Upper lobe of right lung (tissue), 1 donor: ENCODE measurements at places on chromosomes 2 and 18.

DNA sequence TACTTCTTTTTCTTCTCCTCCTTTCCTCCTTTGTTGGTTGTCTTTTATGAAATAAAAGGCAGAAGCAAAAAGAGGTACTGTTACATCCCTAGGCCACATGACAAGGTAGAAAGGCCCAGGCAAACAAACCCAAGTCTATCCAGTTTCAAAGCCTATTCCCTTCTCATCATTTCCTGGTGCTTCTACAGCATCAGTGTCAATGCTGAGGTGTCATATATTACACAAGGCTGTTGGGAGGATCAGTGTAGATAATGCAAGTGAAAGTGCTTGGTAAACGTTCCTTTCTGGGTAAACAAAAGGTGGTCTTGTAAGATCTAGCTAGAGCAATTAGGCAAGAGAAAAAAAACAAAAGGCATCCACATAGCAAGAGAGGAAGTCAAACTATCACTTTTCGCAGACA, 64.9 kb downstream of the EVA1A start:
- DNase-seq, result no peak

DNA sequence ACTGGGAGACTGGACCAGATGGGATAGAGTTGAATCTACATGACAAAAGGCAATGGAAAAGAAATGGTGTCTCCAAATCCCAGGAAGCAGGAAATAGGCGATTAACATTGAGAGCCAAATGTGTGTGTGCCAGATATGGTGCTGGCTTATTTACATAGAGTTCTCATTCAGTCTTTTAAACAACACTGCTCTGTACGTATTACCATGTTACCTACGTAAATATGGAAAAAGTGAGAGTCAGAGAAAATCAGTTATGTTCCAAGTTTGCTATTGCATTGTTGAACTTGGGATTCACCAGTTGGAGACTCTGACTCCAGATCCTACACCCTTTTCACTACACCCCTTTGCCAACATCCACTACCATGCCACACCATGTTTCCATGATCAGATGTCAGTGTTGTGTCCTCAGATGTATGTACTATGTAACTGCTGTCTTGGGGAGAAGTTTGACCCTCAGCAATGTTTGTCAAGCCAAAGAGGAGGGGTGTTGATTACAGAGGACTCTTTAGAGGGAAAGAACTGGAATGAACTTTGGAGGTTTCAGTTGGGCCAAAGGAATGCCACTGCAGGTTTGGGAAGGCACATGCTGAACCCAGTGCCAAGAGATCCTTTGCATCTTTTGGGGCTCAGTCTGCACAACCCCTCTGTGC, 19.6 kb upstream of the GREB1 start:
- DNase-seq, result no peak

- DNase-seq, result peak; percentile 61
Observed at GRCh38 chr18:79484661-79485621, 89.2 kb downstream of the NFATC1 start.

- no peak for DNase-seq
Observed at GRCh38 chr2:48589170-48589767, 28.4 kb upstream of the GTF2A1L start.

GRCh38 chr2:148674063-148675020, 29.8 kb downstream of the EPC2 start:
- no peak for DNase-seq

DNA sequence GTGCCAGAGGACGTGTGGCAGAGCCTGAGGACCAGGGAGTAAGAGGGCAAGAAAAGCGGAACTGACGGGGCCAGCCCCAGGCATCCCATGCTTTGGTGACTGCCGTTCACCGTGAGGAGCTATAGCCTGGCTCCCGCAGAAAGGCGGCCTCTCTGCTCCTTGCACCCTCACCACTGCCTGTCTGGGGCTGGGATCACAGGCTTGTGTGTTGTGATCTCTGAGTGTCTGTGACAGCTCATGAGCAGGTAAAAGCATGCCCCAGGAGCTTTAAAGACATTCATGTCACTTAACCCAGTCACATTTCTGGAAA, 266.8 kb upstream of the RAB6C start:
- no peak for DNase-seq

GRCh38 chr2:54465143-54465542, 9.0 kb downstream of the SPTBN1 start:
- no peak for DNase-seq

DNA sequence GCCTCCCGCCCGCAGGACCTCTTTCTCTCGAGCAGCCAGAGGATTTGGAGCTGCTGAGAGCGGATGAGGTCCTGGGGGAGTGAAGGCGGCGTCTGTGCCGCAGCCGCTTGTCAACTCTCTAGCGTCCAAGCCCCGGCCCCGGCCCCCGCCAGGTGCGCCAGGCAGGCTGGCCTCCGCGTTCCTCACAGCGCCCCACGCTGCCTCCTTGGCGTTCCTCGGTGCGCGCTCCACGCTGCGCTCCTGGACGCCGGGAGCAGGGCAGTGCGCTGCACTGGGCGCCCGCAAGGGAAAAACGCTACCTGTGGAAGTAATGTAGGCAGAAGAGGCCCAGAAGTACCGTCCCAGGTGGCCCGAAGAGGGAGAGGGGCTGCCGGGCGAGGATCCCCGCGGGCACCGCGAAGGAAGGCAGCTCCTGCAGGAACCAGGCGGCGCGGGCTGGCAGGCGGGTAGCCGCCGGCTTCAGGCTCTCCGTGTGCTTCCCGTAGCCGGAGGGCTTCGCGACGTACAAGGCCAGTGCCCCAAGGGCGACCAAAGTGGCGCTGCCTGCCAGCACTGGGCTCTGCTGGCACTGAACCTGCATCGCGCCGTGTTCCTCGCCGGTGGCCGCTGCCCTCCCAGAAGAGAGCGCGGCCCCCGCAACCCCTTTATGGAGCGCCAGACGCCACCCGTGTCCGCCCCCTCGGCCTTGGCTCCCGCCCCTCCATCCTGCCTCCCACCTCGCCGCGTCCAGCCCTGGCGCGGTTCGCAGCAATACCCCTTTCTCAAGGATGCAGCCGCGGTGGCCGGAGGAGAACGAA, at the start of gene SRD5A2:
Gene SRD5A2 (minus strand): TSS at position 618 of the 797 bp plus-strand sequence. CDS start 38 bp downstream, at position 580.
- no peak for DNase-seq

- no peak for DNase-seq
Observed at GRCh38 chr2:171995586-171995985, 4.2 kb upstream of the METAP1D start.

GRCh38 chr18:8496186-8496585, 113.1 kb upstream of the RAB12 start:
- no peak for DNase-seq

- DNase-seq, result peak; percentile 6
Observed at GRCh38 chr2:3624059-3624794, 29.3 kb downstream of the COLEC11 start.

DNA sequence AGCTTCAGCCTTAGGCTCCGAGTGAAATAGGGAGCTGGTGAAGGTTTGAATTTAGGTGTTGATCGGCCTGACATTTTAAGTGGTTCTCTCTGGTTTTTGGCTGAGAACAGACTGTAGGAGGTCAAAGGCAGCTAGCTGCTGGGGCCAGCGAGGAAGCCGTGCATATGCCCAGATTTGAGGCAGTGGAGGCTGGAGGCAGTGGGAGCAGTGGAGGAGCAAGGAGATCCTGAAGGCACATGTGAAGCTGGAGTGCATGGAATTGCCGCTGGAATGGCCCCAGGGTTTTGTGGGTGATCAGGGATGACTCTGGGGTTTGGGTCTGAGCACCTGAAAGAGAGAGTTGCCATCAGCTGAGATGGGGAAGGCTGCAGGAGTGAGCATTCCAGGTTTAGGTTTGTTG, 25.1 kb downstream of the STEAP3 start:
- DNase-seq, result no peak

- no peak for DNase-seq
Observed at GRCh38 chr2:30470426-30470825, 23.4 kb downstream of the LCLAT1 start.

DNA sequence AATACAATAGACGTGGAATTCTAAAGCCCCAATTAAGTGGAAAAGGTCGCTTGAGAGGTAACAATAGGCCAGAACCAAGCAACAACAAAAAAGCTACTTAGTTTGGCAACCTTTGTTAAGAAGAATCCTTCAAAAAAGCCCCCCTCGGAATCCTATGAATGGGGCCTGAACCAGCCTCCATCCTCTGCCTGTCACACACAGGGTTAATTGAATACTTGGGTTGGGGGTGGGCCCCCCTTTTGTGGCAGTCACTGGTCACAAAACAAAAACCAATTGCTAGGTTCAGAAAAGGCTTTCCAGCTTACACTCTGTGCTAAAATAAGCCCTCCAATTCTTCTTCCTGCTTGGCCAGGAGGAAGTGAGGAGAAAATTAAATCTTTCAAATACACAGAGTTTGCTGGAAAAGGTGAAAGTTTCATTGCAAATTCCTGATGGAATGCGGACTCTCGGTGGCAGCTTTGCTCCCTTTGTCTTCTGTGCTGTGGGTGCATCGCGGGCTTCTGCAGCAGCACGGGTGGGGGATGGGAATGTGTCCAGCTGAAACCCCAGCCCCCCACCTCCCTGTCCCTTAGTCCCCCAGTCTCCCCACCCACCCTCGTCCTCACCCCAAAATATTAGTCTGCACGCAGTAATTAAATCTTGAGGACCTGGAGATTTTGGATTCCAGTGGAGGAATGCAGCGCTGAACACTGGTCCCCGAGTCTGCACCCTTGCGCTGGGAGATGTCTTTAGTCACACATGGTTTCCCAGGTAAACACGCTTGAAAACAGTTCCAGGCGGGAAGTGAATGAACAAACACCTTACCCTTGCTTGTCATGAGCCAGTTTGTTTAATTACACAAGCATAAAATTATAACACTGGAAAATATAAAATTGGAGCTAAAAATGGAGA, 254.3 kb downstream of the SOX11 start:
- DNase-seq, result no peak

- no peak for DNase-seq
Observed at GRCh38 chr18:35508030-35508429, 10.3 kb upstream of the INO80C start.

GRCh38 chr2:129719335-129719734, 260.1 kb upstream of the RAB6C start:
- DNase-seq, result no peak

- DNase-seq, result no peak
Observed at GRCh38 chr2:218540015-218540414, 28.1 kb downstream of the USP37 start.

DNA sequence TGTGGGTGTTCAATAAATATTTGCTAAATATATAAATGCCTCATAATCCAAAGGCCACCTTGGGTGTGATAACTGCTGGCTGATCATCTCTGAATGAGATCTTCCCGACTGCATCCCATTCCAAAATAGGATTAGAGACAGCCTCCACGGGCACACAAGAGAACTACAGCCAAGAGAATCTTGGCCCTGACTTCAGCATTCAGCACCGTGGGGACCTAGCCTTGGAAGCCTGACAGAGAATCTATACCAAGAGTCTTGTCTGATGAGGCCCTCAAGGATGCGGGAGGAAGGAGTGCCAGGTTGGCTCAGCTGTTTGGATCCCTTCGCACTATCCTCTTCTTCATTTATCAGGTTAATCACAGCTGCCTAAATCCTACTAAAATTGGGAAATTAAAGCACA, 85.8 kb downstream of the RBM43 start:
- DNase-seq, result no peak

- DNase-seq, result no peak
Observed at GRCh38 chr2:220893411-220893810, 678.7 kb downstream of the EPHA4 start.

DNA sequence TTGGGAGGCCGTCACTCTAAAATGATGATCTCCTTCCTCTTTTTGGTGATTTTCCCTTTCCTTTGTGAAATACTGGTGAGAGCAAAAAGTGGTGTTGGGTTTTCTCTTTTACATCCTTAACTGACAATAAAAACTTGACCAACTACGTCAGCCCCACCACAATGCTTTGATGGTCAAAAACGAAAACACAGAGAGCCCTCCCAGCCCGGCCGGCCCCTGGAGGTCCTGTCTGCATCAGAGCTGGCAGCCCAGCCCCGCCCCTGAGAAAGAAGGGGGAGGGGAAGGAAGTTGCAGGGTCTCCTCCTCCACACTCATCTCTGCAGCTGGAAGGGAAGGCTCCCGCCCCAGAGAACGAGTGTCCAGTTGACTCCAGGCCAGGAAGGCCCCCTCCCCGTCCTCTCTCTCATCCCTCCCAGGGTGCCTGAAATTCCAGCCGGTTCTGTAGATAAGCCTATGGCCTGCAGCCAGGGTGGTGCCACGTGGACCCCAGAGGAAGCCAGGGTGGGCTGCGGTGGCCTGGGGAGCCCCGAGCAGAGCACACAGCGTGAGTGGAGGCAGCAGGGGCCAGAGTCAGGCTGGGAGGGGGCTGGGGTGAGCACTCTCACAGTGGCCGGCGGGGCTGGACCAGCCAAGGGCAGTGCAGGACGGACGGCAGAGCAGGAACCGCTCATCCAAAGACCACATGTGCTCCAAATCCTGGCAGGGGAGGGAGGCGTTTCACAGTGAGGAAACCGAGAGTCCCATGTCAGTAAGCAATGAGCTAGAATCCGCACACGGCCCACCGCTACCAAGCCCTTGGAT, 19.8 kb downstream of the BIN1 start:
- DNase-seq, result no peak

GRCh38 chr18:48121752-48122151, 191.3 kb upstream of the SMAD2 start:
- no peak for DNase-seq

- peak; percentile 91 for DNase-seq
Observed at GRCh38 chr2:8680822-8681760, 765 bp upstream of the ID2 start.

- DNase-seq, result peak; percentile 83
Observed at GRCh38 chr18:77207540-77207939, 42.1 kb upstream of the GALR1 start.

GRCh38 chr18:13136904-13137669, 81.5 kb upstream of the LDLRAD4 start:
- peak; percentile 79 for DNase-seq

DNA sequence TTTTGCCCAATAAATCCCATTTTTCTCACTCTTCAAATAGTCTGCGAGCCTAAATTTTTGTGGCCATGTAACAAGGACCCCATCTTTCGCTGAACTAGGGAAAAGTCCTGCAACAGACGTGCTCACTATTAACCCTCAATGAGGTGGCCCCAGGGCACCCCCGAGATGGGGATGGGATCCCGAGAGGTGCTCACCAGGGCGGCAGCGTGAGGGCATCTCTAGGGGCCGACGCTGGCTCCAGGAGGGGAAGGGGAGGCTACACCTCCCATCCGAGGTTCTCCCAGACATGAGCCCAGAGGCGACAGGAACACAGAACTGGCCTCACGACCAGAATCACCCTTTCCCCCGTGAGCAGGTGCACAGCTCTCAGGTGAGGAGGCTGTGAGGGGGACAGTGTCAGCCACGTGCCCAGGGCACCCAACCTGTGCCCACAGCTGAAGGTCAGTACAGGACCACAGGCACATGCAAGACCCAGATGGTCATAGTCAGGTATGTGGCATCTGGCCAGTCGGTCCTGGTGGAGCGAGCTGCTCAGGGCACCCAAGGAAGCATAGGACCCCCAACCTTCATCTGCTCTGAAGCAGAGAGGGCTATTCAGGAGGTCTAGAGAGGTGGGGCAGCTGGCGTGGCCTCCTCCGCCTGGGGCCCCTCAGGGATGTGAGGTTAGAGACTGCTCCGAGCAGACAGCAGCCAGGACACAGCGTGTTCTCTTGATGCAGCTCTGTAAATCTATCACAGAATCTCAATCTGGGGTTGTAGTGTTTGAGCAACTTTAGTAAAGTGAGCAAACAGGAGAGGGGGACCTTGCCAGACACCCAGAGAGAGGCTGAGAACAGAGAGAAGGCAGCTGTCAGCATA, 62.8 kb downstream of the PXDN start:
- DNase-seq, result peak; percentile 62

GRCh38 chr2:73289304-73289703, 4.0 kb downstream of the EGR4 start:
- DNase-seq, result no peak
